Activated T-helper 2 cell treated with anti-CD3 and anti-CD28 coated beads, Interferon-gamma antibody, Interleukin-2, Interleukin-4, amounts not matched to agents 10 μg/mL and 5 μg/mL and 100 μg/mL, durations not matched to agents 14 hours and 24 hours and 36 hours (primary cell): ENCODE measurements at places on chromosomes 6 and 20. TPM values are rescaled to one million over a fixed set of nuclear protein-coding genes. Genes with fewer than 3 reads are reported as not detected.

ZSCAN23 gene
- total RNA-seq: 0.48 and 0.50 TPM in 2 replicates

GRCh38 chr20:63501818-63502670 is 3.2 kb upstream of the EEF1A2 start:
- no peak for DNase-seq

C20orf204 gene
- 3.8 and 4.3 TPM in 2 replicates for total RNA-seq

NTSR1 gene
- total RNA-seq: not detected in 2 replicates

- DNase-seq: no peak
These were observed 66.2 kb upstream of the PHACTR2 start for GRCh38 chr6:143611580-143611979.

SLC29A1 gene
- total RNA-seq: 125 and 134 TPM in 2 replicates

FKBP1A gene
- total RNA-seq: 320 and 330 TPM in 2 replicates

GRCh38 chr6:129342243-129342642 is 367.7 kb downstream of the ARHGAP18 start:
- DNase-seq: no peak

- DNase-seq: no peak
These were observed 83.1 kb downstream of the MYLK4 start for GRCh38 chr6:2667617-2668016.

AKAP7 gene
- total RNA-seq: 3.1 and 3.4 TPM in 2 replicates

GRCh38 chr20:7355051-7355450 is 585.2 kb downstream of the HAO1 start:
- DNase-seq: no peak

- no peak for DNase-seq
These were observed 57.5 kb downstream of the RIN2 start for GRCh38 chr20:19815553-19815991.

TREML2 gene
- 3.7 and 3.9 TPM in 2 replicates for total RNA-seq

DNA sequence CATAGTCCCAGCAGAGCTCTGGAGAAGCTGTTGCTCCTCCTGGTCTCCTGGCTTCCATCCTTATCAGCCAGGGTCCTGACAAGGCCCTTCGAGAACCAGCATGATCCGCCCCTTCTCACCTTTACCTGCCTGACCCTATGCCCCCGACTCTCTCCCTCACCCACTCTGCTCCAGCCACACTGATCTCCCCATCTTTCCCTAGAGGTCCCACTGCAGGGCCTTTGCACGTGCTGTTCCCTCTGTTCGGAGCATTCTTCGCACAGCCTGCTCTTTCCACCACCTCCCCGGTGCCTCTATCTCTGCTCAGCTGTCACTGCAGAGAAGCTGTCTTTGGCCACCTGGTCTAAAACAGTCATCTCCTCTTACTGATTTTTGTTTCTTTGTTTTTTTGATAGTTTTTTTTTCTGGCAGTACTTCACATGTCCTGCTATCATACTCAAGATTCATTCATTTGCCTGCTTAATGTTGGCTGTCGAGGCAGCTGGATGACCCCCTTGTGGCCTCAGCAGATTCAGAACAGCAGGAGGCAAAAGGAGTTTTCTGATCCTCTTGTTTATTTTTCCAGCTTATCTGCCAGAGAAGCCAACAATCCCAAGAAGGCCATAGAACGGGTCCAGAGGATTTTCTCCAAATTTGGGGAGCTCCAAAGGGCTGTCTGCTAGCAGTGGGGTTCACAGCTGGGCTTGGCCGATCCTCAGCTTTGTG is 1.6 kb upstream of the PTGIS start:
- DNase-seq: no peak

DNA sequence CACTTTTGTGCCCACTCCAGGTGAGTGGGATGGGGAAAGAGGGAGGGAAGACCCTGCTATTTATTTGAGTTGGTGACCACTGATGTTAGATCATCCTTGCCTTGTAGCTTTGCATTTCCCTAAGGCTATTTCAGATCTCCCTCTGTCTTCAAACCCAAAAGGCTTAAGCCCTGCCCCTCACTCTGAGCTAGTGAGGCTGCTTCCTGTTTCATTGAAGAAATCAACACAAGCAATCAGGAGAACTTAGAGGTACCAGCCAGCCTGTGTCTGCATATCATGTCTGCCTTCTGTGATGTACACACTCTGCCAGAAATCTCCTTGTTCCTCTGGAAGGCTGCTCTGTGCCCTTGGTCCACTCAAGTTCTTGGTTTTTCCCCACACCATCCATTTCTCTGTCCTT is 135.3 kb downstream of the ARID1B start:
- no peak for DNase-seq

DNA sequence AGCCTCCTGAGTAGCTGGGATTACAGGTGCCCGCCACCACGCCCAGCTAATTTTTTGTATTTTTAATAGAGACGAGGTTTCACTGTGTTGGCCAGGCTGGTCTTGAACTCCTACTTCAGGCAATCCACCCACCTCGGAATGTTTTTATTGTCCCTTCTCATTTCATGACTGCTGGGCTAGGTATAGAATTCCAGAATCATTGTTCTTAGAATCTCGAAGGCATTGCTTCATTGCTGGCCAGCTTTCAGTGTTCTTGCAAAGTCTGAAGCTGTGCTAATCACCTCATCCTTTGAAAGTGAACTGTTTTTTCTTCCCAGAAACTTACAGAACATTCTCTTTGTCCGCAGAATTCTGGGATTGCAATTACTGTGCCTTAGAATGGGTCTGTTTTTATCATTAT is 49.0 kb downstream of the PTPN1 start:
- no peak for DNase-seq

DNA sequence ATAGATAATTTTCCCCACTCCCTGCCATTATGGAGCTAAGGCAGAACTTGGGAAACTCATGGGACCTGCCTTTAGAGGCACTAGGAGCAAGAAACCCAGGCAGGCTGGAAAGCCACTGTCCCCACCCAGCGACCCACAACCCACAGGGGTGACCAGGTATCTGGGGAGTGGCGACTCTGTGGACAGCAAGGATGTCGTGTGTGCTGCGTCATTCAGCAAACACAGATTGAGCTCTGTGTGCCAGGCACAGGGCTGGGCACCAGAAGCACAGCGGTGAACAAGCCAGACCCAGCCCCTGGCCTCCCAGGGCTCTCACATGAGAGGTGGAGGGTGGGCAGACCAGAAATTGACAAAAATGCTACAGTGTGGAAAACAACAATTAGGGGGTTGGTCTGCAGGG is 27.7 kb downstream of the DLGAP4 start:
- DNase-seq: no peak

DNA sequence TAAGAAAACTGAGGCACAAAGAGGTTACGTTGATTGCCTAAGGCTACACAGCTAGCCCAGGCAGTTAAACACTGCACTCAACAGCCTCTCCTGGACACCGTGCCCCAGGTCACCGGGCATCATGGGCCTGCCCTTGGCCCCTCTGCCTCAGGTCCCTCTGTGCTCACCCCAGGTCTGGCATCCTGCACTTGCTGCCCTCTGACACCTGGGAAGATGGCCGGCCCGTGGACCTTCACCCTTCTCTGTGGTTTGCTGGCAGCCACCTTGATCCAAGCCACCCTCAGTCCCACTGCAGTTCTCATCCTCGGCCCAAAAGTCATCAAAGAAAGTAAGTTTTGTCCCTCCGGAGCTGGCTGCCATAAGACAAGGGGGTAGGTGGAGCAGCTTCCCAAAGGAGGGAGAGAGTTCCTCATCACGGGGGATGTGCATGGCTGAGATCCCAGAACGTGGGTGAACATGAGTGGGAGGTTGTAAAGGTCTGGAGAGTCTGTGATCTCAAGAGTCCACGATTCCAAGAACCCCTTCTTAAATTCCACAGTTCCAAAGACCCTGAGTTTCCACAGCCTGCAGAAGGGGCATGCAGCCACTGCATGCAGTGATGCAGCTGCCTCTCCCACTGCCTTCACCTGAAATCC is 3.0 kb downstream of the BPIFB1 start:
- DNase-seq: no peak

SIM1 gene
- 0.02 TPM in 1 of 2 replicates, not detected in the other for total RNA-seq

GRCh38 chr6:41344876-41345275 is 9.5 kb downstream of the NCR2 start:
- DNase-seq: peak; percentile 24

GGT7 gene
- total RNA-seq: 13.3 and 13.5 TPM in 2 replicates

GRCh38 chr6:127058027-127058426 is 60.4 kb upstream of the RSPO3 start:
- no peak for DNase-seq

GRCh38 chr6:169240591-169241390 is 12.9 kb downstream of the THBS2 start:
- no peak for DNase-seq
